ENCODE measurements at places on chromosomes 3 and 15.

DNA sequence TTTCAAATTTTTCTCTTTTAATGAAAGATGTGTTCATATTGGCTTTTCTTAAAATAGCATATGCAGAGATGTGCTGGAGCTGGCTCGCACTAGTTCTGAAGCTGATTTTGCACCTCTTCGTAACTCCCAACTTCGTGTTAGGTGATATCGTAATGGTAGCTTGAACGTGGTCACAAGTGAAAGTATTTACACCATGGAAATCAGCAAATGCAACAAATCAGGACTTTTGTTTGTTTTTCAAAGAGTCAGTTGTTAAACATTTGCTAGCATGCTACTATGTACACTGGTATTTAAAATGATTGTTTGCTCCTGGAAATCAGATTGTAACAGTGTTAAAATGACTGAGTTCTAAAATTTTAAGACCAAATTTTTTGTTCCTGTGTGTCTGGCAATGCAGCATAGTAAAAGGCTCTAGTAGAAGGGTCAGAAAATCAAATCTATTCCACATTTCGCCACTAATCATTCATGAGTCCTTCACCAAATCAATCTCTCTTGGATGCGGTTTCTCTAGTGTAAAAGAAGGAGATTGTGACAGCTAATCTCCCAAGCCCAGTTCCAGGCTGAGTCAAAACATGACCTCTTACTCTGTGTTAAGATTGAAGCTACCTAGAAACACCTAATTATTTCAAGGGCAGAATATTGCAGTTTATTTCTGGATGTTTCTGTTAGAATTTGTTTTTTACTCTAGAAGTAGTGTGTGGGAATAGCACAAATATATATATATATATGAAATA is 34.3 kb upstream of the CMC1 start:
- no peak for DNase-seq

DNA sequence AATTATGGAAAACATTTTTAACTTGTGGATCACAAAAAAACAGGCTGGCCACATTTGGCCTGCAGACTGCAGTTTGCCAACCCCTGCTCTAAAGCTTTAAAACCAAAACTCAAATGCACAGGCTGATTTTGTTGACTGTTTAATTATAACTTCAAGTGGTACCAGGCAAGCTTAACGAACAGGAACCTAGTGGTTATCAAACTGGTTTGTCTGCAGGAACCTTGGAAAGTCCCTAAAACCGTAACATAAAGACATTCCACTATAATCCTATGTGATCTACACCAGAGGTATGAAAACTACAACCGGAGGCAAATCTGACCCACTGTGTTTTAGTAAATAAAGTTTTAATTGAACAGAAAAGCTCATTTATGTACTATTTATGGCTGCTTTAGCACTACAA is 52.4 kb downstream of the TBL1XR1 start:
- DNase-seq, result no peak

DNA sequence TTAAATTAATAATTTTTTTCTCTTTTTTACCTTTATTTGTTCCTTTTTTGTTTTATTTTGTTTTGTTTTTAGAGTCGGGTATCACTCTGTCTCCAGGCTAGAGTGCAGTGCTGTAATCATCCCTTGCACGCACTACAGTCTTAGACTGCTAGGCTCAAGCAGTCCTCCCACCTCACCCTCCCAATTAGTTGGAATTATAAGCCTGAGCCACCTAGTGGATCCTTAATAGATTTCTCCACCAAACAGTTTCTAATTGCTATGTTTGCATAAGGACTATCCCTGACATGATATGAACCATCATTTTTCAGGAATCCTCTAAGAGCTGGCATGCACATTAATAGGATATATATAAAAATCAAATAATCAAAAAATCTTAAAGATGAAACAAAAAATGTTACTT is 993.2 kb downstream of the OTOL1 start:
- DNase-seq, result peak; percentile 56

GRCh38 chr3:69791919-69792399 is 52.7 kb downstream of the MITF start:
- peak; percentile 49 for DNase-seq

- no peak for DNase-seq
These were observed 256.7 kb upstream of the SATB1 start for GRCh38 chr3:18681818-18682345.

DNA sequence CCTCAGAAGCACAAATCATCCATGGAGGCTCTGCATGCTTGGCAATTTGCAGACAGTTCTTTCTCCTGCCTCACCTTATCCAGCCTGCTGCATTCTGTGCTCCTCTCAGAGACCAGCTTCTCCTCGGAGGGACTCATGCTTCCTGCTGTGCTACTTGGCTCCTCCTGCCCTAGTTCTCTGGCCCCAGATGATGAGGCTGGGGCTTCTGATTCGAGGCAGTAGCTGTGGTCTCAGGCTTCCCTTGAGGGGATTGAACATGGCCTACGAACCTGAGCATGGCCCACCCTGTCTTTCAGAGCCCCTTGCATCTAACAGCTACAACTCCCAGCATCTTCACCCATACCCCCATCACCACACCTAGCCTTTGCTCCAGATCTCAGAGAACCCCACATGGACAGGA is 6.7 kb downstream of the VIPR1 start:
- DNase-seq, result no peak

GRCh38 chr3:38276081-38276916 is 5.8 kb upstream of the SLC22A14 start:
- DNase-seq, result no peak

DNA sequence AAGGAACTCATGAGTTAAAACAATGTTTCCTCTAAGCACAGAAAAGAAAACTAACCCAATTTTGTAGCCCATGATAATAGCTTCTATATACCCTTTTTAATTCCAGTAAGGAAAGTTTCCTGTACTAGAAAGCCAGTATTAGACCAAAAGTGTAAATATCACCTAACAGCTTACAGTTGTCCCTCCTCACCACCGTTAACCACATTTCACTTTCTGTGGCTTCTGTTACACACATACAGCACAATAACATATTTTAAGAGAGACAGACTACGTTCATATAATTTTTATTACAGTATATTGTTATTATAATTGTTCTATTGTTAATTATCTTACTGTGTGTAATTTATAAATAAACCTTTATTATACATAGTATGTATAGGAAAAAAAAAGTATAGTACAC is 74.1 kb downstream of the ZNF280D start:
- DNase-seq, result no peak

DNA sequence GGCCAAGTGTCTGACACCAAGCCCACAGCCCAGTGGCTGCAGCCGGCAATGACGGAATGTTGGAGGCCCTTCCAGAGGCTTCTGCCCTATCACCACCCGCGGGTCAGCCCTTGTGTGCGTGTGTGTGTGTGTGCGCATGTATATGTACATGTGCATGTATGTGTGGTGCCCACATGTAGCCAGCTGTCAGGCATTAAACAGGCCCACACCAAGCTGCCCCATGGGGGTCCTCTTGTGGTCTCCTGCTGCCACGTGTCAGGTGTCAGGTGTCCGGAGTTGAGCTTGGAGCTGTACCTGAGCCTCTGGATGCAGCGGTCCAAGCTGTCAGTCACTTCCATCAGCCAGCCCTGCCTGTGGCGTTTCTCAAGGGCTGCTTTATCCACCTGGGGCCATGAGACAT is 13.9 kb downstream of the UROC1 start:
- DNase-seq, result no peak
